Activated CD8-positive, alpha-beta memory T cell treated with anti-CD3 and anti-CD28 coated beads, Interleukin-2, amount 10 ng/mL, durations not matched to agents 7 days and 5 days (primary cell): ENCODE measurements at places on chromosomes 16 and 17.

DNA sequence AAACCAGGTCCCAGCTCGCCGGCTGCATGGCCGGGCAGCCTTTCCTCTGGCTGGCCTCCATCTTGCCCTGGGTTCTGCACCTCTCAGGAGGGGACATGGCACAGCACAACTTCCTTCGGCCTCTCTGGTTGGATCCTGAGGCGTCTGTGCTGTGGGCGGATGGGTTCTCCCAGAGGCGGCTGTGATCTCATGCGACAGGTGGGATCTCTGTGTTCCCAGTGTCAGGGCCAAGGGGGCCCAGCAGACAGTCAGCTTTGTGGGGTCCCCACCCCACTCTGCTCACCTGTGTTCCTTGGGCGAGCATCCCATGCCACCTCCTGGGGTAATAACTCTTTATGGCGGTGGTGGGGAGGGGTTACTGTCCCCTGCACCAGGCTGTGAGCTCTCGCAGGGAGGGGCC, 35.8 kb downstream of the FA2H start:
- no peaks in the 10 kb centered on the region for H3K27me3 ChIP-seq
- no peaks in the 10 kb centered on the region for H3K36me3 ChIP-seq
- no peak for DNase-seq
- no peaks in the 10 kb centered on the region for H3K4me1 ChIP-seq

- no peak overlapping the region for H3K4me3 ChIP-seq
- DNase-seq, result no peak
- H3K4me1 ChIP-seq, result peaks cover 4% of the 10 kb centered on the region
- no peaks in the 10 kb centered on the region for H3K27me3 ChIP-seq
Measured at GRCh38 chr16:2874032-2874911, 8.7 kb upstream of the FLYWCH2 start.

DNA sequence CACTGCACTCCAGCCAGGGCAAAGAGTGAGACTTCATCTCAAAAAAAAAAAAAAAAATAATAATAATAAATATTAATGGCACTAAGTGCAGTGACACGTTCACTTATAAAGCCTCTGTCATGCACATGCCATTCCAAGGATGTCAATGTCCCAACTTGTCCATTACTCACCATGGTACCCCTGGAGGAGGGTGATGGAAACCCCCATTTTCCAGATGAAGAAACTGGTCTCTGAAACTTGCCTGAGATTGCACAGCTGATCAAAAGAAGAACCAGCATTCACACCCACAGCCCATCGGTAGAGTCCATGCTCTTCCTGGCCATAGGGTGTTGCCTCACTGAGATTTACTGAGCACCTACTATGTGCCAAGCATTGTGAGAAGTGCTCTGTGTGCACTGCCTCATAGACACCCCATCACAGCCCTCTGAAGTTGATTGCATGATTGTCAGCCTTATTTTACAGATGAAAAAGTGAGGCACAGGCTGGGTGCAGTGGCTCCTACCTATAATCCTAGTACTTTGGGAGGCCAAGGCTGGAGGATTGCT, 123.7 kb downstream of the ABCC1 start:
- no peak overlapping the region for H3K27ac ChIP-seq
- H3K4me3 ChIP-seq, result no peak overlapping the region
- peaks cover 27% of the 10 kb centered on the region for H3K4me1 ChIP-seq
- DNase-seq, result no peak
- no peaks in the 10 kb centered on the region for H3K27me3 ChIP-seq

GRCh38 chr16:16029431-16030011, 80.1 kb downstream of the ABCC1 start:
- no peak overlapping the region for H3K4me3 ChIP-seq
- DNase-seq, result no peak
- no peaks in the 10 kb centered on the region for H3K27me3 ChIP-seq
- no peak overlapping the region for H3K27ac ChIP-seq

GRCh38 chr17:4903051-4903818, at the start of gene CHRNE:
Gene CHRNE, minus strand, starts transcription at chr17:4903098. Its CDS starts 35 bp downstream, at chr17:4903063.
- peak within 1 kb of the TSS; percentile 67 for H3K27ac ChIP-seq
- peak within 1 kb of the TSS; percentile 10 for H3K4me3 ChIP-seq
- peaks cover 4% of the 10 kb centered on the region for H3K27me3 ChIP-seq
- peaks cover 36% of the 10 kb centered on the region for H3K4me1 ChIP-seq
- DNase-seq, result peak; percentile 87
- no peaks in the 10 kb centered on the region for H3K36me3 ChIP-seq

- peaks cover 15% of the 10 kb centered on the region for H3K27me3 ChIP-seq
- DNase-seq, result no peak
- peaks cover 3% of the 10 kb centered on the region for H3K4me1 ChIP-seq
- H3K27ac ChIP-seq, result no peak overlapping the region
Measured at GRCh38 chr17:193841-194806, 12.7 kb upstream of the DOC2B start.

DNA sequence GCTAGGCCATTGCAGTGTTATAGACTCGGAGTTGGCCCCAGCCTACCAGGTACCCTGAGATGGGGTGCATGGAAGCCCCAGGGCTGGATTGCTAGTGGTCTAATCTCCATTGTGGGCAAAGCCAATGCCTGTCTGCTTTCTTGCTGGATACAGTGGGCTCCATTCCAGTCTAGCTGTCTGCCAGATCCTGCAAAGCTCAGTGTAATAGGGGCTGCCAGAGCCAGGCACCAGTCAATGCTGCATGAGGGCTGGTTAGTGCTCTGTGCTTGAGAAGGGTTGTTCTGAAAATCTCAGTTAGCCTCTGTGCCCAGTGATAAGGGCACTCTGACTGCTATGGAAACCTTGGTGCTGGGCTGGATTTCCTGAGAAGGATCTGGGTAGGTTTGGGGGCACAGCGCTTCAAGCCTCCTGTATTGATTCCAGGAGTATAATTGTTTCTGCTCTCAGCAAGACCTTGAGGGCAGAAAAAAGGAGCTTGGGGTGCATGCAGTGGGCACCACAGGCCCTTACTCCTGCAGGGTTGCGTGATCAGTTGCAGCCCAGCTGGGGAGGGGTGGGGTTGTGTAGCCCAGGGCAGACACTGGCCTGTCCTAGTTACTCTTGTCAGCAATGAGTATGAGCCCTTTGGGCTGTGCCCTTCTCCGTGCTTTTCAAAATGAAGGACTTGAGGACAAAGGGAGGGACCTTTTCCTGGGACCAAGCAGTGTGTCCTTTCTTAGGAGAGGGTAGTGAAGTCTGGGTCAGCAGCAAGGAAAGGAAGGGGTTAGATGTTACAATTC, 19.0 kb downstream of the SMPD3 start:
- no peak overlapping the region for H3K4me3 ChIP-seq
- DNase-seq, result no peak
- no peaks in the 10 kb centered on the region for H3K36me3 ChIP-seq

- peaks cover 40% of the 10 kb centered on the region for H3K4me1 ChIP-seq
- no peaks in the 10 kb centered on the region for H3K27me3 ChIP-seq
- H3K36me3 ChIP-seq, result peaks cover 26% of the 10 kb centered on the region
- peak overlapping the region; percentile 91 for H3K27ac ChIP-seq
- peak overlapping the region; percentile 81 for H3K4me3 ChIP-seq
Measured at GRCh38 chr17:57256708-57257112, 387 bp downstream of the MSI2 start.

GRCh38 chr17:49524473-49525359, 29.6 kb downstream of the NGFR start:
- H3K27ac ChIP-seq, result no peak overlapping the region
- no peak overlapping the region for H3K4me3 ChIP-seq
- H3K36me3 ChIP-seq, result no peaks in the 10 kb centered on the region
- H3K4me1 ChIP-seq, result peaks cover 3% of the 10 kb centered on the region
- DNase-seq, result no peak

- no peak overlapping the region for H3K4me3 ChIP-seq
- H3K27me3 ChIP-seq, result peaks cover 92% of the 10 kb centered on the region
- peaks cover 3% of the 10 kb centered on the region for H3K36me3 ChIP-seq
- peaks cover 16% of the 10 kb centered on the region for H3K4me1 ChIP-seq
- no peak overlapping the region for H3K27ac ChIP-seq
- no peak for DNase-seq
Measured at GRCh38 chr17:61458421-61459141, 6.4 kb downstream of the TBX4 start.
